ENCODE measurements at places on chromosomes 6 and 20.

DNA sequence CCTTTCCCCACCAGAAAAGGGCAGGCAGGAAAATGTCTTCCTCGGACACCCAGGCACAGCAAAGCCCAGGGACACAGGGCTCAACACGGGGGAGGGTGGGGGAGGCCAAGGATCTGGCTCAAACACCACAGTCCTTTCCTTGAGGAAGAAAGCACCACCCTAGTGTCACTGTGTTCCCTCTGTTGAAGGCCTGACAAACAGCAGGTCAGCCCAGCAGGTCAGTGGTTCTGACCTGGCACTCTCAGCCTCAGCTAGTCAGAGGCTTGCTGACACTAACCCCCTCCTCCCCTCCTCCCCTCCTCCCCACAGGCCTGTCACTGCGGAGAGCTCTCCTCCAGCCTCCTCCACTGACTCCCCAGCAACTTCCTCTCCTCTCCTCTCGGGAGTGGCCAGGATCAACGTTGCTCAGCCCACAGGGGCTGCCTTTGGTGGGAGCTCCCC lies 239.6 kb downstream of the LRFN2 start:
- no peak for DNase-seq

DNA sequence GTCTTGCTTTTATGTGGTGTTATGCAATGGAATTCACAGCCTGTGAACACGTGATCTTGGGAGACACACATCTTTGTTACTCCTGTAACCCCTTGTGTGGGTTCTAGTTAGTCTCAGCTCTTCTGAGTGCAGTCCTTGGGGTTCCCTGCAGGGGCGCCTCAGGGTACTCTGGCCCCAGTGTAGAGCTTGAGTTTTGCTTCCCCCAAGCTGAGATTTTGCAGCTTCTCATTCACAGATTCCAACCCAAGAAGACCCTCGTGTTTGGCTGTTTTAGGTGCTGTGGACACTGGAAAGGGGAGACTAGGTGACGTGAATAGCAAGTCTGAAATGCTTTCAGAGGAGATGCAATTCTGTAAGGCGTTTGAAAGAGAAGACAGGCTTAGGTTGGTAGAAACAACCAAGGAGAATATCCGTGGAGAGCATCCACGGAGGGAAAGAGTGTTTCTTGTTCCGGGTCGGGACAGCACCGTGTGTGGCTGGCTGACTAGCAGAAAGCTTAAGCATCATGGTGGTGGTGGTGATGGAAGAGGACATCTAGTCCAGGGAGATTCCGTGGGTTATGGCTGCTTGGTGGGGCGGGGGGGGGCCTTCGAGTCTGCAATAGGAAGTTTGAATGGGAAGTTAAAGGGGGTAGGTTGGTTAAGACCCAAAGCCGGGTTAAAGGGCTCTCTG lies 30.1 kb downstream of the DUSP22 start:
- no peak for DNase-seq

DNA sequence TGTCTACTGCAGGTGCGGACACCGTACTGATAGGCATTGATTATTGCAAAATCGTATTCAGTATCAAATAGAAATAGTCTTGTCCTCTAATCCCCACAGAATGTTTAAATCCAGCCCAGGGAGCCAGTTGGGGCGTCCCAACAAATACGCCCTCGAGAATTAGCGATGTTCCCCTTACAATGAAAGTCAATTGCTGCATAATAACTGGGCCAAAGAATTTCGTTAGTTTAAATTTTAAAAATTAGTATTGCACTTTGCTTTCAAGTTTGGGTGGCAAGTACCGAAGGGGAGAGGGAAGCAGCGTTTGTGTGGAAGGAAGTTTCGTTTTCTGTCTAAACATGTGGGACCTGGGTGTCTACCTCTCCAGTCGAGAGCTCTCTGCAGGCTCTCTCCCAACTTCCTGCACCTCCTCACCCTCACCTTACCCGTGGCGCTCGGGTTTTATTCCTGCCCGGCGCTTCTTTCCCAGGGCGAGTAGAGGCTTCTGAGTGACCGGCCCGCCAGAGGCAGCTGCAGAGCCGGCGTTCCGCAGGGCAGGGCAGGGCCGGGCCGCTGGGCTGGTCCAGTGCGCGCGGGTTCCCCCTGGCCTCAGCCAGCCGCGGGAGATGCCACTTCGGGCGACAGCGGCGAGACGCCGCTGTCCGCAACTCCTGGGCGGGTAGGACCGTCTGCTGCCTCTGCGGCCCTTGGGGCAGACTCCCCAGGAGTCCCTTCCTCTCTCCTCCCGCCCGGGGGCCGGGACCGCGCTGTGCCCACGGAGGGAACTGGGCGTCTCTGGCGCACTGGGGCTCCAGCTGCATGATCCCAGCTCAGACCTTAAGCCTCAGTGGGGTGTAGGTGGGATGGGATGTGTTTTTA lies 862 bp upstream of the TFAP2C start:
- DNase-seq, result no peak

- no peak for DNase-seq
Measured at GRCh38 chr6:56552187-56553130, 90.2 kb downstream of the DST start.

GRCh38 chr6:99416892-99417767 lies 8.0 kb downstream of the PNISR start:
- no peak for DNase-seq

DNA sequence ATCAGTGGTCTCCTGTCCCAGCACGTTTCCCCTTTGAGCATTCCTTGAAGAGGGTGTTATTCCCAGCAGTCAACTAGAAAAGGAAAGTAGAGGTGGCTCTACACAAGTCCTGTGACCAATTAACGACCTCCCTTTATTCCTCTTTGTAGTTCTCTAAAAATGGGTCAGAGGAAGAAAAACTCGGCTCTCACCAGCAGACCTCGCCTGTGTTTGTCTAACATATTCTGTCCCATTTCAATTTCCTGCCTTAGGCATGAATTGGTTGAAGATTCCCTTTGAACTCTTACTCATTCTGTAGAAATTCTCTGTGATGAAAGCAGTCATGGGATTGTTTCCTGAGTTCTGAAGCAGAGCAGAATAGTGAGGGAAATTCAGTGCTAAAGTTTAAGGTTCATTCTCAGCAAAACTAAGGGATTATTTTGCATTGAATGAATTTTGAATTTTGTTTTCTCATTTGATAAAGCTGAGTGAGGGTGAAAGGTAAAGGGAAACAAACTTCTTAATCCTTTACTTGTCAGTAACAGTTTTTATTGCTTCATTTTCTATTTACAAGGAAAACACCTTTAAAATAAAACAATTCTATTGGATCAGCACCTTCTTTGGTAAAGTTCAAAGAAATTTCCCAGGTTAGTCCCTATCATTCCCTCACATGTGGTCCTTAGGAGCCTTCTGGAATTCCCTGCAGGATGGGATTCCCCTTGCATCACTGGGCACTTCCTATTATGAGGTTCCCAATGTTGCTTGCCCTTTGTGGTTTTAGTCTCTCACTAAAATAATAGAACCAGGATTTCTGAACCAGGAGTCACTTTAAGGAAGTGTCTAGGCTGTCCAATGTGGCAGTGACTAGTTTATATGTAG lies 105.8 kb downstream of the SLX4IP start:
- DNase-seq, result no peak

- no peak for DNase-seq
Measured at GRCh38 chr20:22619272-22619671, 34.9 kb upstream of the FOXA2 start.

GRCh38 chr6:105680131-105680530 lies 277.2 kb upstream of the PREP start:
- DNase-seq, result no peak

DNA sequence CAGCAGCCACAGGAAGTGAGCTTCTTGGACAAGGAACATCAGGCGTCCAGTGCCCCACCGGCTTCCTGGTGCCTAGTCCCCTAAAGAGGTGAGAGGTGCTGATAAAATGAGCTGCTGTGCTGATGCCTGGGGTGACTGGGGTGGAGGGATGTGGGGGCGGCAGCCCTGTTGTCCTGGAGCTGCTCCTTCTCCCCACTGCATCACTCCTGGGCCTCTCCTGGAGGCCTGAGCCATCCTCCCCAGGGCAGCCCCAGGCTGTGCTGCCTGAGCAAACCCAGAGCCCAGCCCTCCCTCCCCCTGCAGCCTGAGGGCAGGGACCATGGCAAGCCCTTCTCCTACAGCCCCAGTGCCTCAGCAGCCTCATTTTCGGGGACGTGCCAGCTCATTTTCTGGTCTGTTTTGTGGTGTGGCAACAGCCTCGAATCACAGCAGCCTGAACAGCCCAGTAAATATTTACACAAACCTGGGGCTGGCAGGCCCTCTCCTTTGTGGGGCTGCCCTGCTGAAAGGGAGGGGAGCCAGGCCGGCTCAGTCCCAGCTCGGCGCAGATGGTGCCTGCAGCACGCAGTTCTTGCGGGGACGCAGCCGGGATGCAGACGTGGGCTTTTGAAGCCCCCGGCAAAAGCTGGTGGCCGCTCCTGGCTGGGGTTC lies 259.9 kb downstream of the DLL1 start:
- no peak for DNase-seq

GRCh38 chr6:125611573-125612344 lies 137.7 kb upstream of the HEY2 start:
- no peak for DNase-seq

GRCh38 chr20:57097245-57097915 lies 169.1 kb downstream of the BMP7 start:
- DNase-seq, result no peak

GRCh38 chr6:75863001-75863400 lies 114.0 kb downstream of the MYO6 start:
- no peak for DNase-seq

DNA sequence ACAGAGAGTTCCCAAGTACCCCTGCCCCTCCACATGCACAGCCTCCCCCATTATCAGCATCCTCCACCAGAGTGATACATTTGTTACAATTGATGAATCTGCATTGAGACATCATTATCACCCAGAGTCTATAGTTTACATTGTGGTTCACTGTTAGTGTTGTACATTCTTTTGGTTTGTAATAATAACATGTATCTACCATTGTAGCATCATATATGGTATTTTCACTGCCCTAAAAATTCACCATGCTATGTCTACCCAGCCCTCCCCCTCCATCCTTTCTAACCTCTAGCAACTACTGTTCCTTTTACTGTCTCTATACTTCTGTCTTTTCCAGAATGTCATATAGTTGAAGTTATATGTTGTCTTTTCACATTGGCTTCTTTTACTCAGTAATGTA lies 273.9 kb upstream of the RNF217 start:
- no peak for DNase-seq

GRCh38 chr20:41428285-41428684 lies 61.7 kb upstream of the EMILIN3 start:
- no peak for DNase-seq

DNA sequence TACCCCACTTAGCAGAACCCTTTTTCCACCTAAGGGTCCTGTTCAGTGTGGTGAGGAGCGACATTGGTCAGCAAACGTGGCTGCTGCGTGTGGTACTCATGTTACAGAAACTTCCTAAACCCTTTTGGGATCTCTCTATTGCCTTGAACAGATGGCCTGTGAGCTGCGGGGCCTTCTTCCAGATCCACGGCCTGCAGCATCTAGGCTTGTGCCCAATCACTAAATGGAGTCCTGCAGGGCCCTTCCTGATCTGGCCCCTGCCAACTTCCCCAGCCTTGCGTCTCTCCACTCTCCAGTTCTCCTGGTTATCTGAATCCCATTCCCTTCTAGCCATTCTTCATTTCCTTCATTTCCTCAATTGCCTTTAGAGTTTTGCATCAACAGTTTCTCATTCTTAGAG lies 85.6 kb downstream of the PDE7B start:
- no peak for DNase-seq

GRCh38 chr6:39530201-39530759 lies 194.9 kb downstream of the KIF6 start:
- no peak for DNase-seq

GRCh38 chr6:93341900-93342613 lies 77.3 kb downstream of the EPHA7 start:
- DNase-seq, result no peak

- no peak for DNase-seq
Measured at GRCh38 chr6:19736066-19736465, 101.1 kb upstream of the ID4 start.

- no peak for DNase-seq
Measured at GRCh38 chr6:110529355-110529754, 52.9 kb upstream of the SLC22A16 start.

GRCh38 chr6:68087399-68088133 lies 547.5 kb upstream of the ADGRB3 start:
- no peak for DNase-seq

DNA sequence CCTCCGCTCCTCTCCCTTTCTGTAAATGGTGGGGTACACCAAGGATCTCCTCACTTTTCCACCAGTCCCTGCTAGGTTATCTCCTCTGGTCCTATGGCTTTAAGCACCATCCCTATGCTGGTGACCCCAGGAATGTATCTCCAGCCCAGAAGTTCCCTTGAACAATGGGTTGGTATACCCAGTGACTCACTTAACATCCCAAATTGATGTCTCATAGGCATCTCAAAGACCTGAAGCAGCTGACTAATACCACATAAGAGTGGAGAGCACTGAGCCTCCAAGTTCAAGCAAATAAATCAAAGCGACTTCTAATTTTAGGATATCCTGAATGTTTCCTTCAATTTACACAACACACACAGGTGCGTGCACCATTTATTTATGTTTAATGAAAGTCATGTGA lies 48.3 kb downstream of the ADGRF1 start:
- DNase-seq, result no peak

DNA sequence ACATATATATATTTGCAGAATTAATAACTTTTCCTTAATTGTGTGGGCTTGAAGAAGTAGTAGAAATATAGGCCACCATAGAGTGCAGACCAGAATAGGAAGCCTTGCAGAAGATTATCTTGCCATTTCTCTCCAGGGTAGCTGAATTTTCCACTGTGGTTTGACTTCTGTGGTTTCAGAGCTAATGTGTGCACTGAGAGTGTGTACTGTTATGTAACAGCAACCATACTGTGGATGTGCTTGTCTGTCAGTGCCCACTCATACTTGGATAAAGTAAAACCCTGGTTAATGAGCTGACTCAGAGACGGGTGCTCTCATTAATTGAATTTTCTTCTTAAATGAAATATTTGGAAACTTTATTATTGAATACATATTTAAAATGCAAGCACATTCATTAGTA lies 57.2 kb downstream of the CEP43 start:
- DNase-seq, result no peak

GRCh38 chr20:22673467-22673866 lies 89.1 kb upstream of the FOXA2 start:
- DNase-seq, result no peak

DNA sequence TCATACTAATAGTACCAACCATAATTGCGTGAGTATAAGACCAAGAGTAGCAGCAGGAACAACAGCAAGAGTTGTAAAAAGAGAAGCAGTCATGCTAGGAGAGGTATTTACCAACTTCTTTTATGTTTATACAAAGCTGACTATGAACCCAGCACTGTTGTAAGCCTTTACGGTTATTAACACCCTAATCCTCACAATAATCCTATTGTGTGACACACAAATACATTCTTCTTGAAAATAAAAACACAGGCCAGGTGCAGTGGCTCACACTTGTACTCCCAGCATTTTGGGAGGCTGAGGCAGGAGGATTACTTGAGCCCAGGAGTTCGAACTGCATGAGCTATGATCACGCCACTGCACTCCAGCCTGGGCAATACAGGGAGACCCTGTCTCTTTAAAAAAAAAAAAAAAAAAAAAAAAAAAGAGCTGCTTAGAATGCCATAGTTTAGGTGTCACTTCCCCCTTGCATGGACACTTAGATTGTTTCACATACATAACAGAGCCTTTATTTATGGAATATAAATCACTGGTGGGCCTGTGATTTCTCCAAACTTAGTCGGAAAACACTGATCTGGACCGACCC lies 20.2 kb downstream of the HCK start:
- no peak for DNase-seq

Data from activated CD8-positive, alpha-beta memory T cell treated with anti-CD3 and anti-CD28 coated beads for 4 hours (primary cell).